ENCODE measurements at places on chromosomes 16 and 17.

DNA sequence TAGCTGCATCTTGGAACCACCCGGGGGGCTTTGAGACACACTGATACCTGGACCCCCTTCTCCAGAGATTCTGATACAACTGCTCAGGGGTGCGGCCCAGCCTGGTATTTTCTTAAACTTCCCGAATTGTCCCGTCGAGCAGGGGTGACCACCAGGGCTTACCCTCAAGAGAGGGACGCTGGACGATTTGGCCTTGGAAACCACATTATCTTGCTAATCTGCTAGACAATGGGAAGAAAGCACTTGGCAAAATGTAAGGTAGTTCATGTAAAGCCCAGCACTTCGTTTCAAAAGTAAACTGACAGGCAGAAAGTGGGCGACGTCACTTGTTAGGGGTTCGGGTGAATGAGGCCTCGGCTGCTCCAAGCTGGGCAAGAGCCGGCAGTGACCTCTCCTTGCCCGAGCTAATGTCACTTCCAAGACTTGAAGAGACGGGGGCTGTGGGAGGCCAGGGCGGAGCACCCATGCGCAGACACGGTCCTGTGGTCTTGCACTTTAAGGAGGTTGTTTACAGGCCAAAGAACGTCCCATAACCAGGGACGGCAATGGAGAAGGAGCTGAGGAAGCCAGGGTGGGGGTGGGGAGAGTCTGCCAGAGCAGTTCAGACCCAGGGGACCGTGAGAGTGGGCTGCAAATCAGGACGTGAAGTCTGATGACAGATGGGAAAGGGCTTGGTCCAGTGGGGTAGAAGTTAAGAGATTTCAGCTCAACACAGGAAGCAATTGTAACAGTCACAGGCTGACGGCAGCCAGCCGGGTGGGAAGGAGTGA lies 152.7 kb upstream of the GSE1 start:
- no peak for DNase-seq

- DNase-seq, result no peak
These were observed 117.4 kb upstream of the SMURF2 start for GRCh38 chr17:64779376-64780095.

GRCh38 chr16:81615411-81615810 lies 163.7 kb upstream of the PLCG2 start:
- no peak for DNase-seq

DNA sequence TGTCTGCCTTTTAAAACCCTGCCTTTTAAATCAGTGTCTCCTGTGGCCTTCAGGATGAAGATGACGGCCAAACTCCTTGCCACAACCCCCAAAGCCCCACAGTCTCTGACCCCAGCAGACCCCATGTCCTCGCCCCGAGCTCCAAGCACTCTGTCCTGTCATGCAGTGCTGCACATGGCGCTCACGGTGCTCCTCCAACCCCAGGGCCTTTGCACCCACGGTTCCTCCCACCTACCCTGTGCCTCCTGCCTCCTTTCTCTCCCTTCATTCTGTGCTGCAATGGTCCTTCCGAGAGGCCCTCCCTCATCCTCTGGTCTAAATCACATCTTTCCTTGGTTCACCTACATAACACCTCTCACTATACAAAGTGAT lies 235.3 kb downstream of the KATNIP start:
- DNase-seq, result no peak

DNA sequence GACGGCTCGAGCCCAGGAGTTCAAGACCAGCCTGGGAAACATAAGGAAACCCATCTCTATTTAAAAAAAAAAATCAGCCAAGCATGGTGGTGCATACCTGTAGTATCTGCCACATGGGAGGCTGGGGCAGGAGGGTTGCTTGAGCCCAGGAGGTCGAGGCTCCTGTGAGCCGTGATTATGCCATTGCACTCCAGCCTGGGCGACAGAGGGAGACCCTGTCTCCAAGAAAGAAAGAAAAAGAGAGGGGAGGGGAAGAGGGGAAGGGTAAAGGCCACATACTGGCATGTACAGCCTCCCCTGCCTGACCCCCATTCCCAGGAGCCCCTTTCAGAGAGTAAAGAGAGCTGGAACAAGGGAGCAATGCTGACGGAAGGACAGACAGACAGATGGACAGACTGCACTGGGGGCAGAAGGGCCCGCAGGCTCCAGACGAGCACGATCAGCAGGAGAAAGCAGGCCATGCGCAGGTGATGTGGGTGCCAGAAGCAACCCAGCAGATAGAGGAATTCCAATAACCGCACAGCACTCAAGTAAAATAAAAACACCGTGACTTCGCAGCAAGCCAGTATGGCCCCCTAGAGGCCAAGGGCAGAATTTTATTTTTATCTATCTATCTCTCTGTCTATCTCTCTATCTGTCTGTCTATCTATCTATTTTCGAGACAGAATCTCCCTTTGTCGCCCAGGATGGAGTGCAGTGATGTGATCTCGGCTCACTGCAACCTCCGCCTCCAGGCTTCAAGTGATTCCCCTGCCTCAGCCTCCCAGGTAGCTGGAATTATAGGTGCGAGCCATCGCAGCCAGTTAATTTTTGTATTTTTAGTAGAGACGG lies 27.1 kb upstream of the SNN start:
- DNase-seq, result no peak

All from NCI-H2081 treated with DMSO at 0.1 percent for 48 hours (cell line).